CD4-positive, alpha-beta T cell treated with Interleukin-12 subunit alpha and Interleukin-12 subunit beta, for 1 hour (primary cell): ENCODE measurements at places on chromosomes 2 and 18.

- DNase-seq = no peak
Observed at GRCh38 chr18:38362286-38362792, 796.7 kb upstream of the CELF4 start.

DNA sequence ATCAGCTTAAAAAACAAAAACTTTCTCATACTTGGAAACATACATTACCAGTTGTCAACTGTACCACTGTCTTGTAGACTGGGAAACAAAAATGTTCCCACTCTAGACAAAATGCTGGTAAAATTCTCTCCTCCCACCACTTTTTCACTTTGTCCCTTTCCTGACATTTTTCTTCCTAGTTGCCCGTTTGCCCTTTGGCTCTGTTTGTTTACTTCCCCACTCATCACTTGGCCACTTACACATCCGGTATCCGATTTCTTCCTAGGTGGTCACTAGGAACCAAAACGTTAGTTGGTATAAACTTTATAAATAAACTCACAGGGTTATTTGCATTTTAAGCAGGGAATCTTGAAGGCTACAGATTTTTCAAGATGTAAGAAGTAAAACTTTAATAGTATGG, 84.9 kb downstream of the METTL4 start:
- no peak for DNase-seq

GRCh38 chr2:98730707-98731040, 258 bp downstream of the MGAT4A start:
- no peak for DNase-seq

- DNase-seq = peak; percentile 86
Observed at GRCh38 chr2:234425639-234426603, 71.0 kb downstream of the ARL4C start.

DNA sequence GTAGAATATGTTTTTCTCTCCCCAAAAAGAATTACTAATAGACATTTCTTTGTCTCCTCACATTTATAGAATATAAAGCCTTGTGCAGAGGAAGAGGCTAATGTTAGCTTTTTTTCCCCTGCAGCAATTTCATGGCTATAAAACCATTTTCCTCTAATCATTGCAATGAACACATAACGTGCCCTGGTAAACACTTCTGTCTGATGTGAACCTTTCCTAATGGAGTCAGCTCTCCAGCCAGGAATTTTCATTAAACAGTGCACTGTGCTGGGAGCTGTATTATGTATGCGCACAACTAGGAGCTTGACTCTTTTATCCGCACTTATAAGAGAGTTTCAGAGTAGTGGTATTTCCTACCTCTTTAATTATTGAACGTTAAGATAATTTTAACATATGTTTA, 63.9 kb upstream of the SPATS2L start:
- DNase-seq = no peak

- DNase-seq = no peak
Observed at GRCh38 chr18:13613099-13613498, 113.3 kb downstream of the FAM210A start.

- no peak for DNase-seq
Observed at GRCh38 chr2:38168710-38169480, 92.9 kb upstream of the CYP1B1 start.

- no peak for DNase-seq
Observed at GRCh38 chr2:221612161-221612560, 40.1 kb upstream of the EPHA4 start.

GRCh38 chr2:27810455-27810854, 38.9 kb downstream of the MRPL33 start:
- DNase-seq = no peak

DNA sequence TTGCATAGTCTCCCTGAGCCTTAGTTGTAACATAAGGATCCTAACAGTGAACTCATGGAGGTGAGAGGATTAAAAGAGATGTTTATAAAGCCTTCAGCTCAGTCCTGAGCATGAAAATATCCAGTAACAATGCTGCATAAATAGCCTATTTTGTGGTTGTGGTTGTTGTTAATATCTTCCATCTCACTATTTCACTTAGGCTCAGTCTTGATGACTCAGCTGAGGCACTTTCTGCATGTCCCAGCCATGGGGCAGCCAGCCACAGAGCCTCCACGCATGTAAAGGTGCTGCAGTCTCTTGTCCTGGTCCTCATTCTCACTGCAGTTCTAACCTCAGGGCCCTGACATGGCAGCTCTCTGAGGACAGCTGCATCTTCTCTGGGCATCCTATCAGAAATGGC, 218.8 kb upstream of the PKDCC start:
- no peak for DNase-seq

GRCh38 chr2:169222665-169223064, 139.7 kb downstream of the LRP2 start:
- no peak for DNase-seq

- DNase-seq = no peak
Observed at GRCh38 chr2:26838121-26838906, 9.6 kb upstream of the DPYSL5 start.

GRCh38 chr18:39991696-39992265, 1963.3 kb upstream of the PIK3C3 start:
- DNase-seq = no peak

DNA sequence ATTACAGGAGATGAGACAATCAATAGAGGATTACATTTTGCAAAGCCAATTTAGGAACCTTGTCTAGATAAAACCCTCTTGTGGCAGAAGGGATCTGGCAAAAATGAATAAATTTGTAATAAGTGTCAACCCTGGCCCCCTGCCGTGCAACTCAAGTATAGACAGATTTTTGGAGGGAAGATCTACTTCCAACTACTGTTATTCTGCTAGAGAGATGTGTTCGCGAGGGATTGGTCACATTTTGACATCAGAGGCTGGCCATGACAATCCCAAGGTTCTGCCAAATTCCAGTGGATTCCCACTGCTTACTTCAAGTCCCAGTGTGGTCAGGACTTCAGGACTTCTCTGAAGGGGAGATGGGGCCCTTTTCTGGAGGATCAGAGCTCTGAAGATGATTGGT, 192.6 kb downstream of the SH3RF3 start:
- DNase-seq = no peak

GRCh38 chr2:158459161-158460003, 2.6 kb downstream of the PKP4 start:
- no peak for DNase-seq

GRCh38 chr18:47992976-47993375, 62.5 kb upstream of the SMAD2 start:
- no peak for DNase-seq

GRCh38 chr2:15846626-15847025, 93.7 kb upstream of the MYCN start:
- no peak for DNase-seq

DNA sequence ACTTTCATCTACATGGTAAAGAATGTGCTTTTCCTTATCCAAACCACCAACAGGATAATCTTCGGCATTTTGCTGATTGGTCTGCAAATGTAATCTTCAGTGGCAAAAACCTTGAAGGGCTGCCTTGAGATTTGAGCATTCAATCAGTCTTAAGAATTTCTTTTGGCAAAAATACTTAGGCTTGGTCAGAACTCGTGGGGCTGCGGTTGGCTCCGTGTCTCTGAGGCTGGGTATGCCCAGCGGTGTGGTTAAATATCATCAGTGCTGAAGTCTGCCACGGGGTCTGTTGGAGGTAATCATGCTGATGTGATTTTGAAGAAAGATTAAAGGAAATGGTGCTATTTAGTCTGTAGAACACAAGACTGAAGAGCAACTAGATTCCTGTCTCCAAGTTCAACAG, 262.6 kb downstream of the EN1 start:
- DNase-seq = no peak

GRCh38 chr18:25646971-25647370, 295.0 kb upstream of the ZNF521 start:
- DNase-seq = no peak

DNA sequence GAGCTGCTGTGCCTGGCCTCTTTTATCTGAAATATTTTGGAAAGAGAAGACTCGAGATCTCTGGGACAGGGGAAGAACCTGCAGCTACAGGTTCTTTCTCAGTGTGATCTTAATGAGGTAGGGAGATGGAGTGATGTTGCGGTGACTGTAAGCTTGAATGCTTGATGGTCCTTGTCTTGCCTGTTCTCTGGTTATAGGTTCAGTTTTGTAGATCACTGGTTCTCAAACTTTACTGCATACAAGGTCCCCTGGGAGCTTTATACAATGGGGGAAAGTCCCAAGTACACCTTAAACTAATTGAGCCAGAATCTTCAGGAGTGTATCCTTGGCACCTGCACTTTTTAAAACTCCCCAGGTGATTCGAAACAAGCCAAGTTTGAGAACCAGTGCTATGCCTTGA, 136.7 kb upstream of the CXCR4 start:
- DNase-seq = no peak

DNA sequence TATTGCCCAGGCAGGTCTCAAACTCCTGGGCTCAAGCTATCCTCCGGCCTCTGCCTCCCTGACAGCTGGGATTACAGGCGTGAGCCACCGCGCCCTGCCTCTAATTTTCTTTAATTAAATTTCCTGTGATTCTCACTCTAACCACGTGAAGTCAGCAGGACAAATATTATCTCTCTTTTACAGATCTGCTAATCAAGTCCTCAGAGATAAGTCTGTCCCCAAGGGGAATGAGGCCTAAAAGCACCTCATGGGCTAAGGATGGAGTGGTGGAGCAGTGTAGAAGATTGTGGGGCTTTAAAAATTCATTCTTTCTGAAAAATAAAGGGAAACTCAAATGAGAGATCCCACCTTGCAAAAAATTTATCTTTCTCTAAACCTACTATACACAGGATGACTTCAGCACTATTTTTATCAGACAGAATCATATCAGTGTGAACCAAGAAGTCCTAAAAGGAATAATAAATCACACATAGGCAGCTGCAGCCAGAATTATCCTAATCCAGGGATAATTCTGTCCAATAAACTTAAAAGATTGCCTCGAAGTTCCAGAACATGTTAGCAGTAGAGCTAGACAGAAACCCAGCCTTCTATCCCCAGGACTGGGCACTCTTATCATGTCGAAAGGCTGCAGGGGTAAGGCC, 38.3 kb upstream of the BMPR2 start:
- DNase-seq = no peak

DNA sequence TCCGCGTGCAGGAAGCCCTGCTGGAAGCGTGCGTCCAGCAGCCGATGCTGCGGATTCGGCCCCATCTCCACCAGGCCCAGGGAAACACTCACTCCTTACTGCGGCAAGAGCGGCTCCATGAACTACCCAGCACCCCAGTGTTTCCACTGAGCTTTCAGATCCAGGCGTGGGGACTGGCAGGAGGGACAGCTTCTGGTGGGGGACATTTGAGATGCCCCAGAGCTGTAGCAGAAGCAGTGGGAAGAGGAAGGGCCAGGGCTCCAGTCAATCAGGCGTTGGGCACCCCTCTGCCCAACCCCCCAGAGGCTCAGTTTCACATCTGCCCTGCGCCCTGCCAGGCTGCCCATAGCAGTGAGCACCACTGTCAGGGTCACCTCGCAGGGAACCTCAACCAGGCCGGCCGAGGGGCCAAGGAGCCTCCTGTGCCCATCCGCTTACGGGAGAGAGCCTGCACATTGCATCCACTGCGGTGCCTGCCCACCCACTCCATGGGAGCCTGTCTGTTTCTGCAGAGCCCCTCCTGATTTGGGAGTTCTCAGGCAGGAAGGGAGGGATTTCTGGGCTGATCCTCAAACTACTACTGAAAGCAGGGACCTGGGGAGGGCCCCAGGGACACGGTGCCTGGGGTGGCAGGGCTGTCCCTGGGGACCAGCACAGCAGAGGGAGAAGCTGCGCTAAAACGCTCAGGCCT, 4.6 kb downstream of the AGXT start:
- DNase-seq = no peak

- no peak for DNase-seq
Observed at GRCh38 chr2:161088658-161089350, 71.4 kb upstream of the TANK start.

DNA sequence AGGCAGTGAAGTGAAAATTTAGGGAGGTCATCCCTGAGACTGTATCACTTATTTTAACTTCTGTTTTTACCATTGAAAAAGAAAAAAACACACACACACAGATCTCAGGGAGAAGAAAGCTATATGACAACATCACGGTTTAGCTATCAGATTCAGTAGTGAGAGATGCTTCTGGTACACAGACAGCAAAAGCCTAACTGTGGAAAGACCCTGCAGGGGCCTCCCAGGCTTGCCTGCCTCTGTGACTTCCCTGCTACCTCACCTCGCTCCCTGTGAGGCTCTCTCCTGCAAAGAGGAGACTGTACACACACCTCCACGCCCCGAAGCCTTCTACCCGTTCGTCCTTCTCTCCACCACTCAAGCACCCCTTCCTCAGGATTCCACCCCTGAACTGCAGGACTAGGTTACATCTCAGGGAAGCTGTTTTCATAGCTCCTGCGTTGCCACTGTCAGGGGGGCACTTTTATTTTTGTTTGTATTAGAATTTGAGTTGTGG, 86.3 kb downstream of the EPB41L3 start:
- no peak for DNase-seq

DNA sequence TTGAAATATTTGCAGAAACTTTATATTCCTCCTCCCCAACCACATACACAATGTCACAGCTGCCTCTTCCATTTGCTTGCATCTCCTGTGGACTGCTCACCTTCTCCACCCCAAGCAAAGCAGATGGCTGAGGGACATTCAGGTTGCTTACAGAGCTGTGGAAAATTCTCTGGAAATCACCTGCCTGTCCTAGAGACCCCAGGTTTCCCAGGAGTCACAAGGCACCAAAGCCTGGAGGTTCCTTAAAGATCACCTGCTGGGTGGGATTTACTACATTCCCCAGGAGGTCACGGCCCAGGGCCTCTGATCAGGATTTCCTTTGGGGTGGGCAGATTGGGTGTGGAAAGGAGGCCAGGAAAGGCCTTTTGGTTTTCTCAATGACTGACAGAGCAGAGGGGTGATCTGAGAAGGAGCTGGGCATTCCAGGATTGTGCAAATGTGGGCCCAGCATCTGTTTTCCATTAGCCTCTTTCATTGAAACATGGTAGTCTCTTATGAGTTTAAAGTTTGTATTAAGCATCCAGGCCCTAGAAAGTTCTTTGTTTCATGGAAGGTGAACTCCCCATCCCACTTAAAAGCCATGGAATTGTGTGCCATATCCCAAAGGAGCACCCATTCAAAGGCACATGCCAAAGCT, 410.7 kb upstream of the TNP1 start:
- no peak for DNase-seq

DNA sequence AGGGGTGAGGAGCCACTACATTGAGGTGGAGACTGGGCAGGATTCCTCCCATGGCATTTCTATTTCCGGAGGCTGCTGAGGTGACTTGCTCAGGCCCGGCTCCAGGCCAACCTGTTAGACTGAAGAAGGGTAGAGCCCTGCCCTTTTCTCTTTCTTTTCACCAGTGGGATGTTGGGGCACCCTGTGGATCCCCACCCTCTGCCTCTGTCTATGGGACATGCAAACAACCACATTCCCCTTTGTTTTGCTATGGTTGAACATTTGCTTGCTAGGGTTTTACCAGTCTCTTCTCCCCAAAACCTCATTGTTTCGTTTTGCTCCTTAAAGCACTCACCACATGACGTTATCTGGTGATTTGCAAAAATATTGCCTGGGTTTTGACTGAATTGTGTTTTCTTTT, 183.3 kb downstream of the ARL4C start:
- DNase-seq = no peak

- DNase-seq = no peak
Observed at GRCh38 chr2:29106980-29107388, 8.2 kb upstream of the CLIP4 start.

DNA sequence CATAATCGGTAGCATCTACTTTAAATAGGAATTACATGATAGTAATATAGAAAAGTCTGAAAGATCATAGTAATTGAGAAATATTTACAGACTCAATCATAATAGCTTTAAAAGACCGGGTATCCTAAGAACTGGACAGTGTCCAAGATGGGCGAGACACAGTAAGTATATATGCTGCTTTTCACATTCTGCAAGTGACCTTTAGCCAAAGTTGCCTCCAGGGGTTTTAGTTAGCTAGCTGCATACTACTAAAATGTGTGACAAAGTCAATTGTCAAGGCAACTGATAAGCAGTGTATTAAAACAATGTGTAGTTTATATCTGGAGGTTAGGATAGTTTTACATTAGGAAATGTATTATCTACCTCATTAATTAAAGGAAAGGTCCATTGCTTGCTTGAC, 24.6 kb downstream of the CD302 start:
- DNase-seq = no peak
